CD4-positive, alpha-beta T cell (primary cell): ENCODE measurements at places on chromosomes 1 and 21.

- DNase-seq, result no peak
Measured at GRCh38 chr1:240712014-240712731, 100.2 kb upstream of the GREM2 start.

- DNase-seq, result no peak
Measured at GRCh38 chr1:182700351-182700709, 15.9 kb upstream of the RGS8 start.

DNA sequence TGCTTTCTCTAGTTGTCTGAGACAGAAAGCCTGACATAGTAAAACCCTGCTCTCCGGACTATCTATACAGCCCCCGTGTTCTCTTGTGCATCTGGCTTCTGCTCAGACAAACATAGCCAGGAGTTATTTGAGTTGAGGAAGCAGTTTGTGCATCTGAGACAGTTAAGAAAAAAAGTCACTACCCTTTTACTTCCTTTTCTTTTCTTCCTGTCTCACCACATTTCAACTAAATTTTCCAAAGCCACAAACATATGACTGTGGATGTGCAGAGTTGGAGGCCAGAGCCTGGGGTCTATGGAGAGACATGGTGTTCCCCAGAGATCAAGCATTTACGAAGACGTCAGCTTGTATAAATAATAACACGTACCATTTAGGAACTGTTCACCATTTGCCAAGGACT lies 158.5 kb upstream of the FGGY start:
- DNase-seq, result no peak

DNA sequence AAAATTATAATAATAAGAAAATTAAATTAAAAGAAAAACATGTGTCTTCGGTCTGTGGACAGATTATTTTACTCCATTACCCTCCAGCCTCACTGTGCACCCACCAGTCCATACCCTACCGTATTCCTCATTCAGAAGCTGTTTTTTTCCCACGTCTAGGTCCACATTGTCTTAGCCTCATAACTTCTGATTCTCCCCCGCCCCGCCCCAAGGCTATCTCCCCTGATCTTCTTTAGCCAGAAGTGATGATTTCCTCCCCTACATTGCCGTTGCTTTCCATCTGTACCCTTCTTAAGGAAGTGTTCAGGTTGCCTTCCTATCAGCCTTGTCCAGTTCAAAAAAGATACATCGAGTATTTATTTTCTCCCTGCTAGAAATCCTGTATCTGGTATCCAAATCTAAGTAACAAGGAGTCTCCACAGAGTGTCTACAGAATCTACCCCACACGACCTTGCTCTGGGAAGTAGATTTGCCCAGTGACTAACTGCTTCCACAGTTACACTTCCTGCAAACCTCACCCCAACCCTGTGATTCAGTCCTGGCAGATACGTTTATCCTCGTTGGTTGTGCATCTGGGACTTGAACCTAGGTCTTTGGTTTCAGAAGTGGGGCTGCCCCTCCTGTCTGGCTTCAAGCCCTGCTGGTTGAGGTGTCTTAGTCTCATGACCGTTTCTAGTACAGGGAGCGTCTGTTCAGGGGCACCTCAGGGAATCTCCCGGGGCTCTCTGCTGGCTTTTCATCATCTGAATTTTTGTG lies 470.2 kb downstream of the CAMTA1 start:
- no peak for DNase-seq

GRCh38 chr1:178491721-178492120 lies 5.0 kb downstream of the CLEC20A start:
- DNase-seq, result no peak

DNA sequence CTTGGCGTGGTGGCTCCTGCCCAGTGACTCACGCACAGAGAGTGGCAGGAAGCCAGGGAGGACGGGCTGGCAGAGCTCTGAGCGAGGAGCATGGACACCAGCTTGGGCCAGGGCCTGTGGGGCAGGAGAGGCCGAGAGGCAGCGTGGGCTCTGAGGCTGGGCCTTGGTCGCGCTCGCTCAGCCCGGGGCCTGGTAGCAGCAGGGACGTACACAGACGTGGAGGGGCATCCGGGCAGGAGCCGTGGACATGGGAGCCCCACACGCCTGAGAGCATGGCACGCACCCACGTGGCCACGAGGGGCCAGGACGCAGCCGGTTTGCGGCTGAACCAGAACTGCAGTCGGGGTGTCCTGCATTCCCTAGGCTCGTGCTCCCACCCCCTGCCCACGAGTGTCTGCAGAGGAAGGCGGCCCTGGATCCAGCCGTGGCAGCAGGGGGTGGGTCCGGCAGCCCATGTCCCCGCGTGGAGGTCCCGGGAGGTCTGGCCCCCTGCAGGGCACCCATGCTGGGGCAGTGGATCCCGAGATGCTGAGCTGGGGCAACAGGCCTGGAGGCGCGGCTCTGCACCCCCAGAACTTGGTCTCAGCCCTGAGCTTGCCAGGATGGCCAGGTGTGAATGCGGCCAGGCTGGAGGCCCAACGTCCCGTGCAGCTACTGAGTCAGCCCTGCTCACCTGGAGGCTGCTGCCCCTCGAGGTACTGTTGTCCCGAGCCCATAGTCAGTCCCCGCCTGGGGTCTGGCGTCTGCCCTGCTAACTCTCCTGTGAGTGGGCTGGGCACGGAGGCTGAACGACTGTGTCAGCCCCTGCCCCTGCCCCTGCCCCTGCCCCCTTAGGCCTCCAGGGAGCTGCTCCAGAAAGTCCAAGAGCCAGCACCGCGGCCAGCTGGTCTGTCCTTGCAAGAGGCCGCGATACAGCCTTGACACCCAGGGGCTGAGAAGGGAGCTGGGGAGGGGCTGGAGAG lies 61.6 kb downstream of the SLX9 start:
- no peak for DNase-seq

- no peak for DNase-seq
Measured at GRCh38 chr1:3127738-3128137, 58.7 kb downstream of the PRDM16 start.

GRCh38 chr1:236979149-236979900 lies 24.9 kb downstream of the MT1HL1 start:
- DNase-seq, result no peak
